Activated naive CD8-positive, alpha-beta T cell treated with anti-CD3 and anti-CD28 coated beads, Interleukin-2, amount 50 U/mL, for 24 hours (primary cell): ENCODE measurements at places on chromosomes 5 and 9.

GRCh38 chr9:134551644-134552348, 89.8 kb upstream of the COL5A1 start:
- no peak for DNase-seq
- no peak overlapping the region for H3K4me3 ChIP-seq
- no peak overlapping the region for H3K27ac ChIP-seq
- peaks cover 9% of the 10 kb centered on the region for H3K27me3 ChIP-seq
- no peaks in the 10 kb centered on the region for H3K4me1 ChIP-seq
- no peaks in the 10 kb centered on the region for H3K36me3 ChIP-seq

DNA sequence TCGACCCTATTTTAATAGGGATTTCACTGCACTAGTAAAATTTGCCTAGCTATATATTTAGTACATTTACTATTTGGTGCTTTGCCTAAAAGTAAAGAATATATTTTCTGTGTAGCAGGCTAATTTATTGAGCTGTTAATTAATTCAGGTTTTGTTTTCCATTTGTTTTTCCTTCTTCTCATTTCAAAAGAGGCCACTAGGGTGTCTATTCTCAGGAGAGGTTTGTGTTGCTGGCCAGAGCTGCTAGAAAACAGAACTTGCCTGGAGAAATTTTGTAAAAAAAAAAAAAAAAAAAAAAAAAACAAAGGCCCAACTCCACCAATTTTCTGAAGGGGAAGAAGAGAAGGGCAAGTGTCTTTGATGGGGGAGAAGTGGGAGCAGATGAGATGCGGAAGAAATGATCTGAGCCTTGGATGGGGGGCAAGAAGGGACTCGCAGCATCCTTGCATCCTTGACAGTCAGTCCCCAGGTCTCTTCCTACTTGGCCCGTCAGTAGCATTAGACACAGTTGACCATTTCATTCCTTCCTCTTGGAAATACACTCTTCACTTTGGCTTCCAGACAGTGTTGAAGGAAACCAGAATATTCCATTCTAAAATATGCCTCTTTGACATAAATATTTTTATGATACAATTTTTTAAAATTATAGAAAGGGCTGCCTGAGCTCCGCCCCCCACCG, 318.5 kb downstream of the TRPM3 start:
- no peaks in the 10 kb centered on the region for H3K4me1 ChIP-seq
- no peaks in the 10 kb centered on the region for H3K36me3 ChIP-seq
- DNase-seq = no peak
- H3K4me3 ChIP-seq = no peak overlapping the region
- H3K27ac ChIP-seq = no peak overlapping the region

DNA sequence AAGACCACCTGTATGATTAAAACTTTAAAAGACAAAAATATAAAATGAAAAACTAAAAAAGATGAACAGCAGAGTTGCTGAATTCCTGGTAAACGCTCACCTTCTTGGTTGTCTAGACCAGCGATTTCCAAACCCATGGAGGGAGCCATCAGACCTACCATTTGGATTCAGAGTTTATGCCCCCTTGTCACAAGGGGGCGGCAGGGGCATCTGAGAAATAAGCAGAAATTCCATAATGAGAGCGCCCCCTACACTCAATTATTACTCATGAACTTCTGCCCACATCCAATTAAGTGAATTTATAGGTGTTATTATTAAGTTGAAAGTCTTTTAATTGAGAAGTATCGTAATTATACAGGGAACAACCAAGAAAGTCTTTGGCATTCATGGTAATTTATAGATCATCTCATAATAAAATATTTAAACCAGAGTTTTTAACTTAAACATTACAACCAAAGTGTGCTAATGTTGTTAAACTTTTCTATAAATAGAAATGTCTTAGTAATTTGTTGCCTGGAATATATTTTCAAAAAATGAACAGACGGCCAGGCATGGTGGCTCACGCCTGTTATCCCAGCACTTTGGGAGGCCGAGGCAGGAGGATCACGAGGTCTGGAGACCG, 35.2 kb upstream of the SPATA31C2 start:
- H3K27ac ChIP-seq = no peak overlapping the region
- H3K27me3 ChIP-seq = peaks cover 10% of the 10 kb centered on the region
- H3K4me1 ChIP-seq = peaks cover 7% of the 10 kb centered on the region
- DNase-seq = peak; percentile 59

- H3K4me3 ChIP-seq = no peak overlapping the region
- peaks cover 4% of the 10 kb centered on the region for H3K27me3 ChIP-seq
- H3K27ac ChIP-seq = no peak overlapping the region
- DNase-seq = no peak
- no peaks in the 10 kb centered on the region for H3K36me3 ChIP-seq
Measured at GRCh38 chr5:179401-179800, 11.9 kb upstream of the LRRC14B start.

DNA sequence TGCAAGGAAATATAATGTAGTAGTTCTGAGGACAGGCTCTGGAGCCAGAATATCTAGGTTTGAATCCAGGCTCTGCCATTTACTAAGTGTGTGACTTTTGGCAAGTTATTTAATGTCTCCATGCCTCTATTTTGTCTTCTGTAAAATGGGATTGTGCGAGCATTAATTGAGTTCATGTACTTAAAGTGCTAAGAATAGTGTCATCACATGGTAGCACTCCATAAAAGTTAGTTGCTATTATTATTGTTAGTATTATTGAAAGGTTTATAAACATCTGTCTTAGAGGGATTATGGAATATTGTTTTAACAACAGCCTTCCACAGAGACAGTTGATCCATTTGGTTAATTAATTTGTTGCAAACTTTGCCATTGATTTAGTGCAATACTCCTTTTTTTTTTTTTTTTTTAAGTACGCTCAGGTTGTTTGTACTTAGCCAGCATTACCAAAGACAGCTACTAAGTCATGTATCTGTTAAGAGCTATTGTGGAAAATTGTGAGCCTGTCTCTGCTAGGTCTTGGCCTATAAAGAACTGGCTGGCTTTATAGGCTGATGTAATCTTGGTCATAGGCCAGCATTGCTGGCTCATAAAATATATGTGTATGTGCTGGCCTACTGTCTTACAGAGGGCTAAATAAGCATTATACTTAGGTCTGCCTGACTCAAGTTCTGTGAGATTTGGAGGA, 174.7 kb downstream of the WDR70 start:
- peaks cover 8% of the 10 kb centered on the region for H3K36me3 ChIP-seq
- DNase-seq = no peak
- no peak overlapping the region for H3K27ac ChIP-seq
- H3K27me3 ChIP-seq = no peaks in the 10 kb centered on the region
- H3K4me1 ChIP-seq = peaks cover 5% of the 10 kb centered on the region
- no peak overlapping the region for H3K4me3 ChIP-seq

DNA sequence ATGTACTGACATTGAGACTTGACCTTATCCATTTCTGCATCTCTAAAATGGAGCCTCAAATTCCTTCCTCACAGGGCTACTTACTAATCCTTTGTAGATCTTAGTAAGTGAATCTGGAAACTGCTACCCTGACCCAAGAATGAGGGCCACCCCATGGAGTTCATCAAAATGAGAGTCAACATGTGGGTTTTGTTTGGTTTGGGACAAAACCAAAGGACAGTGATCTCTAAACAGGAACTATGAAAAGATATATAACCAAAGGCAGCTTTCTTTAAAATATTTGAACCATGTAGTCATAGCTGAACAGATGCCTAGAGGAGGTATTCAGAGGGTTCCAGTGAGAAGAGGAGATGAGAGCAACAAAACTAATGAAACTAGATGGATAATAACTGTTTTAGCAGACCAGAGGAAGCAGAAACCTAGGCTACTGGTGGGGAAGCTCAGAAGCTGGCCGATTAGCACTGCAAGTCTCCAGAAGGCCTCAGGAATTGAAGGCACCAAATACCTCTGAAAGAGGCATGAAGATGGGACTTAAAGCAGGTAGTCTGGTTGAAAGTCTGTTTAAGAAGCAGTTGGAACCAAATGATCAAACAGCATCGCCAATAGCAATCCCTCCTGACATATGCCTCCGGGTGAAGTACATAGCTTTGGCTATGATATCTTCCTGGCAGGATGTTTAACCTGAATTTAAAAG, 45.8 kb downstream of the THOC3 start:
- no peak for DNase-seq
- no peak overlapping the region for H3K27ac ChIP-seq
- H3K27me3 ChIP-seq = no peaks in the 10 kb centered on the region
- no peak overlapping the region for H3K4me3 ChIP-seq
- H3K4me1 ChIP-seq = no peaks in the 10 kb centered on the region

- no peak overlapping the region for H3K27ac ChIP-seq
- peaks cover 35% of the 10 kb centered on the region for H3K36me3 ChIP-seq
- no peaks in the 10 kb centered on the region for H3K4me1 ChIP-seq
- no peak overlapping the region for H3K4me3 ChIP-seq
- DNase-seq = no peak
Measured at GRCh38 chr9:93642961-93643360, 66.6 kb downstream of the PHF2 start.

- peaks cover 34% of the 10 kb centered on the region for H3K4me1 ChIP-seq
- DNase-seq = no peak
- H3K4me3 ChIP-seq = no peak overlapping the region
- peaks cover 2% of the 10 kb centered on the region for H3K27me3 ChIP-seq
- H3K36me3 ChIP-seq = no peaks in the 10 kb centered on the region
Measured at GRCh38 chr9:124661271-124661670, 109.8 kb downstream of the NR6A1 start.

DNA sequence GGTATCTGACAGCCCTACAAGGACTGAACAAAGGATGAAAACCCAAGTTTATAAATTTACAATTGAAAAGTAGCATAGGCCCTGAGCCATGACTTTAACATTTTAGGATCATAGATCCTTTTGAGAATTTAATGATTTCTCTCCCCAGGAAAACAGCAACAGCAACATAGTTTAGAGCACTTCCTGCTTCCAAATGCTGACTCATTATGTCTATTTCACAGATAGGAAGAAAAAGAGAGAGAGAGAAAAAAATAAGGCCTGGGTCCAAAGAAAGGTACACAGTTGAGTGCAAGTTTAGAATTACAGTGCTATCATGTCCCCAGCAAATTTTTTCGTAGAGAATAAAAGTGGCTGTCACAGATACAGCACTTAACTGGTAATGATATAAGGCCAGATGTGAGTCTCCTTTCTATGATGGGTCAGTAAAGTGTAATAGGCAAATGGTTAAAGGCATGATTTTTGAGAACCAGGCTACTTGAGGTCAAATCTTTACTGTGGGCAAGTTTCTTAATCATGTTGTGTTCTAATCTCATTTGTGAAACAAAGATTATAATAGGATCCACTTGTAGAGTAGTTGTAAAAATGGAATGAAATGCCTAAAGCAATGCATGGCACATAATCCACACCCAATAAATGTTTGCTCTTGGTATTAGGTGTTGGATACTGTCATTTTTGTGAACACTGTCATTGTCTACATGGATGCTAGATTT, 12.3 kb upstream of the PPP2R2B start:
- no peaks in the 10 kb centered on the region for H3K27me3 ChIP-seq
- DNase-seq = no peak
- H3K36me3 ChIP-seq = no peaks in the 10 kb centered on the region
- H3K4me1 ChIP-seq = peaks cover 10% of the 10 kb centered on the region

GRCh38 chr9:17116400-17116837, 18.4 kb upstream of the CNTLN start:
- H3K4me1 ChIP-seq = no peaks in the 10 kb centered on the region
- no peak overlapping the region for H3K27ac ChIP-seq

DNA sequence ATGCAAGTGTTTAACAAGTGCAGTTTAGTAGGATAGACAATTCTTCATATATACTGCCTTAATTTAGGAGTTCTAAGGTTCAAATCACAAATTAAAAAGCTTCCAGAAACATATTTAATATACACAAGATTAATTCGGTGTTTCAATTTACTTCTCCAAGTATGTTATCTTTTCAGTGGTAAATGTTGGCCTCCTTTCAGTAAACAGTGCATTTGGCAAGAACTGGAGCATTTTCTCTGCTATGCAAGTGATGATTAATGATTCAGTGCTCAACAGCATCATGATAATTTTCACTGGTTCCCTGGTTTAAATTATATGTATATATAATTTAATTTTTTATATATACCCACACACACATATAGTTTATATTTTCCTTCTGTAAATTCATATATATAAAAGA, 541.7 kb downstream of the EFNA5 start:
- no peak for DNase-seq
- no peaks in the 10 kb centered on the region for H3K36me3 ChIP-seq

DNA sequence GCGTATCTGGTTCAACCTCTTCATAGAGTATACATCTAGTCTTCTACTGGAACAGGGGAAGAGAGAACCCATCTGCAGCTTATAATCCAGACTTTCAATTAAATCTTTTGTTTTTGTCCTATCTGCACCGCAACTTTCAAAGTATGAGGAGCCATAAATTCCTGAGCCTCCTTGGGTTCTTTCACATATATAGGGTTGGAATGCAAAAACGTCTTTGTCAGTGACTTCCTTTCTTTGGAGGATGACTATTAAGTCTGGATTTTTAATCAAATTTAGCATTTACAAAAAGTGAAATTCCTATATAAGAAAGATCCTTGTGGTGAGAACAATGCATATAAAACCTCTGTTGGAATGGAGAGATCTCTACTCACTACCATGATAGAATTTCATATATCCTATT, 370.8 kb downstream of the TMEM38B start:
- DNase-seq = no peak
- no peak overlapping the region for H3K4me3 ChIP-seq
- peaks cover 1% of the 10 kb centered on the region for H3K36me3 ChIP-seq
- no peak overlapping the region for H3K27ac ChIP-seq

DNA sequence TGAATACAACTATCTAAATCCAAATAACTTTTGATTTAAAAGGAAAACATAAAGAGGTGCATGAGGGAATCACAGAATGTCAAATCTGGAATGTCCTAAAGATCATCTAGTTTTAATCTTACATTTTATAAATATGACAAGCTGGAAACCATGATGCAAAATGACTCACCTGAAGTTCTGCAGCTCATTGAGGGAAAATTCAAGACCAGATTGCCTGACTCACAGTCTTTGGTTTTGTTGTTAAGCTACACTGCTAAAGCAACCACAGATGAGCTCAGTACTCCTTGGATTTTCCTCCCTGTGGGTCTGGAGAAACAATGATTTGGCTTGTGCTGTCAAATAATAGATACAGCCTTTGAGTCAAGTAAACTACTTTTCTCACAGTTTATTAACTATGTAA, 19.1 kb upstream of the EDIL3 start:
- no peaks in the 10 kb centered on the region for H3K27me3 ChIP-seq
- no peak for DNase-seq
- H3K4me1 ChIP-seq = no peaks in the 10 kb centered on the region
- H3K36me3 ChIP-seq = no peaks in the 10 kb centered on the region
- H3K27ac ChIP-seq = no peak overlapping the region

- DNase-seq = no peak
- no peak overlapping the region for H3K4me3 ChIP-seq
- H3K27ac ChIP-seq = no peak overlapping the region
- no peaks in the 10 kb centered on the region for H3K36me3 ChIP-seq
- H3K4me1 ChIP-seq = no peaks in the 10 kb centered on the region
Measured at GRCh38 chr5:12169536-12169935, 265.3 kb upstream of the CTNND2 start.

- no peak for DNase-seq
- H3K27me3 ChIP-seq = no peaks in the 10 kb centered on the region
- no peaks in the 10 kb centered on the region for H3K4me1 ChIP-seq
- no peak overlapping the region for H3K27ac ChIP-seq
Measured at GRCh38 chr5:26553079-26553478, 485.3 kb downstream of the CDH9 start.

GRCh38 chr5:73858776-73859175, 232.8 kb downstream of the ARHGEF28 start:
- H3K4me1 ChIP-seq = no peaks in the 10 kb centered on the region
- no peak for DNase-seq
- H3K36me3 ChIP-seq = no peaks in the 10 kb centered on the region

- peaks cover 2% of the 10 kb centered on the region for H3K36me3 ChIP-seq
- H3K27me3 ChIP-seq = peaks cover 3% of the 10 kb centered on the region
- no peak overlapping the region for H3K27ac ChIP-seq
- peaks cover 43% of the 10 kb centered on the region for H3K4me1 ChIP-seq
- H3K4me3 ChIP-seq = no peak overlapping the region
Measured at GRCh38 chr5:132003170-132003744, 8.2 kb downstream of the ACSL6 start.
